Activated T-cell treated with anti-CD3 and anti-CD28 coated beads, Interleukin-2, amount 50 U/mL, for 72 hours (primary cell): ENCODE measurements at places on chromosomes 6 and 20. TPM values are rescaled to one million over a fixed set of nuclear protein-coding genes. Genes with fewer than 3 reads are reported as not detected.

The PCMT1 gene
- 83.5 TPM for total RNA-seq

The HCRTR2 gene
- not detected for total RNA-seq

GRCh38 chr6:69622924-69623323 lies 173.9 kb downstream of the LMBRD1 start:
- no peak for DNase-seq

GRCh38 chr6:31958412-31958740 lies 395 bp downstream of the NELFE start:
- no peak for DNase-seq
